ENCODE measurements at places on chromosomes 3 and 15.

GRCh38 chr3:190031887-190032752 lies 88.6 kb downstream of the P3H2 start:
- DNase-seq = no peak

DNA sequence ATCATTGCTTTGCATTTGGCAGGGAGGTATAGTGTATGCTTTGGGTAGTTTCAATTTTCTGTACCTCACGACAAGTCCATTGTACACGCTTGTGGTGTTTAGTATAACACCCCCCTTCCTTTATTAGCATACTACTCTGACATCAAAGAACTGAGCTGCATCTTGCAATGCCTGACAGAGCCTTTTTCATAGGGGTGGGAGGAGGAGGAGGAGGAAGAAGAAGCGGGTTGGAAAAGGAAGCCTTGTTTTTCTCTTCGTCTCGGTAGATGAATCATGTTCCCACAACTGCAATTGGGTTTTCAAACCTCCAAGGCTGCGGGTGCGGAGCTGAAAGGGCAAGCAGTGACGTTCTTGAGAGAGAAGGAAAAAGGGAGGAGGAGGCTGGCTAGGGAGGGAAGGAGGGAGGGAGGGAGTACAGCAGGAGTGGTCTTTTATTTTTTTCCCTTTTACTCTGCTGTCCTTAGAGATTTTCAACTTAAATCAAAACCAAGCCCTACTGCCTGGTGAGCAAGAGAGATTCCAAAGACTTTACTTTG lies 175.7 kb downstream of the KLHL25 start:
- DNase-seq = no peak

GRCh38 chr3:170154084-170154483 lies 27.4 kb downstream of the PHC3 start:
- no peak for DNase-seq

GRCh38 chr15:88844749-88845386 lies 41.6 kb downstream of the ACAN start:
- DNase-seq = no peak

DNA sequence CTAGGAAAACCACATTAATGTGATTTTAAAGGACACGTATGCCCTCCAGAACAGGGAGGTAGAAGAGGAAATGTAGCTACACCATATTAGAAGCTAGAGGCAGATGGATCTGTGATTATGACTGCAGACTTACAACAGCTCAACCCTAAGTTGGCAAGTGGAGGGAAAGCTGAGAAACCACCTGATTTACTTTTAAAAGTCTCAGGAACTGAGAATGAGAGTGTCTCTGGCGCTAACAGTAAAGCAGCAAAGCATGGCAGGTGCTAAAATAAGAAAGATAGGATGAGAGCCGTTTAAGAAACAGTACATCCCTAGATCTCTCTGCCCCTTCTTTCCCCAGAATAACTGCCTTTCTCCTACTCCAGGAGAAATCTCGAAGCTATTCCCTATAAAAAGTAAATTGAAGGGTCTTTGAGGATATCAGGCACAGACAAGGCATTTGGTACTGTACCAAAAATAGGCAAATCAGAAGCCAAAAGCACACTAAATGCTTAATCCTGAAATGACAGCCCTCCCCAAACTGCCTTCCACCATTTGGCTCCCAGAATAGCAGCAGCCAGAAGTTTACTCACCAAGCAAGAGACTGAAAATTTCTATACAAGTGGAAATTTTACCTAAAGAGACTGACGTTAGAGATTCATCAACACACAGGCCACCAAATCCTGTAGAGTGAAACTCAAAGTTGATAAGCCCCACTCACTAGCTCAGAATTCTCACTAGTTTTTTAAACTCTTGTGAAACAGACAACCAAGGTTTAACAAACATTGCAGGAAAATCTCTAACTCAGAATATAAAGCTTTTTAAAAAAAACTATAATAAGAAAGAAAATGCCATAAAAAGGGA lies 34.3 kb upstream of the PARP14 start:
- no peak for DNase-seq

DNA sequence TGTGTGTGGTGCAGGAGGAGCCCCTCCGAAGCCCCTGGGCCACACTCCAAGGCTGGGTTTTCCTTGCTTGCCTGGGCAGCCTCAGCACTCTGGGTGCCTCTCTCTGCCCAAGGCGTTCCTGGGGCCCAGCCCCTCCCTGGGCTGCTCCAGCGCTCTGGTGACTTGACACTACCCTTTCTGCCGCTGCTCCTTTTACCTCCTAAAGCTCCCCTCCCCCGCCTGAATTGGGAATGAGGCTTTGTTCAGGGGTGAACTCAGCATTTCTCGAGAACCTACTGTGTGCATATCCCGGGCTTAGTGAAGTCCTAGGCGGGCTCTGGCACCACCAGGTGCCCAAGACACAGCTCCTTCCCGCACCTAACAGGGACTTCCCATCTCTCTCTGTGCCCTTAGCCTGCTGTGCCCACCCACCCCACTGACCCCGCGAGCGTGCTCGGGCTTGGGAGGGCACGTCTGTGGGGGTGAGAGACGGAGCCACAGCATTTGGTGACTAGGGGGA lies 1.2 kb upstream of the BAHD1 start:
- DNase-seq = no peak

- peak; percentile 34 for DNase-seq
Measured at GRCh38 chr15:74723754-74724334, 1.5 kb downstream of the CYP1A1 start.

DNA sequence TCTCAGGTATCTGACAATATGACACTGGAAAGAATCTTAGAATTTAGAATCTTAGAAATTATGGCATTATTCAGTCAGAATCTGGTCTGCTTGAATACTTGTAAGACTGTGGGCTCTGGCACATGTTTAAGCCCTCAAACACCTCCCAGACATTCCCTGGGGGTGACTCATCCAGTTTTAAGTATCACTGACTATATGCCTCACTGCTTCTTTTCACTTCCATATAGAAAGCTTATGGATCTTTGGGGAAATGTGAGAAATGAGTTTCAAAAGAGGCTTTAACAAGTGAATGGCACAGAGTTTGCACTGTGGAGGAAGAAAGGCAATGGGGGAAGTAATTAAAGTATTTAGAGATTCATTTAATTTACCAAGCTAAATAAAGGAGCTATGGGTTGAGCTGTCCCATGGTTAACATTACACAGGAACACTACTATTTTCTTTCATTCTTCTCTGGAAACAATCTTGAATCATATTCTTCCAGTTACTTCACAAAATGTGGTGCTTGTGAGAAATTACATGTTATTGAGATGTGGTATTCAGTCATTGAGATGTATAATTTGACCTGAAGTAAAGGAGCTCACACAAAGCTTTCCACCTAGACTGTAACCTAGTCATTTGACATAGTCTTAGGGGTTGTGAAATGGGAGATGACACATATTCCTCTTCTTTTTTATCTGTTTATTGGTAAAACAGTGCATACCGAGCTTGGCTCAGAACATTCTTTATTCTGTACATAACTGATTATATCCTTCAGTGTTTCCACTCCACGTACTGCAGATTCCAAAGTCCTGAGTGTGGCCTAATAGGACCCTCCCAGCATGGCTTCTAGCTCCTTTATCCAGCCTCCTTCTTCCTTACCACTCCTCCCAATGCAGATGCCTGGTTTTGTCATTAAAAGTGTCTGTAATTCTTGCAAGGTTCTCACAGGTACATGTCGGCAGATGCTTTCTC lies 544.6 kb upstream of the NECTIN3 start:
- no peak for DNase-seq

DNA sequence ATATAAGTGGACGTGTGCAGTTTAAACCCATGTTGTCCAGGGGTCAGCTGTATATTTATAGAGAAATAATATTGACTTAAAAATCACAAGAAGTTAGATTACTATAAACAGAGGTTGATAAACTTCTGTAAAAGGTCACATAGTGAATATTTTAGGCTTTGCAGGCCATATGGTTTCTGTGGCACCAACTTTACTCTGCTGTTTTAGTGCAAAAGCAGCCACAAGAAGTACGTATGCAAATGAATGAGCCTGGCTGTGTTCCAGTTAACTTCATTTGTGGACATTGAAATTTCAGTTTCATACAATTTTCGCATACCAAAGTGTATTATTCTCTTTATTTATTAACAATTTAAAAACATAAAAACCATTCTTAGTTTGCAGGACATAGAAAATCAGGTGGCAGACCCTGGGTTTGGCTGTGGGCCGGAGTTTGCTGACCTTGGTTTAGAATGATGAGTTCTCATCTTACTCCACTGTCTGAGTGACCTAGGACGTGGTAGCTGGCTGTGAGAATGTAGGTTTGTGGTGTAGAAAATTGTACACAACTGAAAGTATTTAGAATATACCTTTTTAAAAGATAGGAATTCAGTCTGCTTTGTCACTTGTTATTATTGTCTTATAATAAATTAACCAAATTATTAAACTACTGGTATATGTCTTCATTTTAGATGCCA lies 16.3 kb downstream of the FAN1 start:
- DNase-seq = no peak

GRCh38 chr3:14113965-14114635 lies 10.6 kb downstream of the CHCHD4 start:
- no peak for DNase-seq

DNA sequence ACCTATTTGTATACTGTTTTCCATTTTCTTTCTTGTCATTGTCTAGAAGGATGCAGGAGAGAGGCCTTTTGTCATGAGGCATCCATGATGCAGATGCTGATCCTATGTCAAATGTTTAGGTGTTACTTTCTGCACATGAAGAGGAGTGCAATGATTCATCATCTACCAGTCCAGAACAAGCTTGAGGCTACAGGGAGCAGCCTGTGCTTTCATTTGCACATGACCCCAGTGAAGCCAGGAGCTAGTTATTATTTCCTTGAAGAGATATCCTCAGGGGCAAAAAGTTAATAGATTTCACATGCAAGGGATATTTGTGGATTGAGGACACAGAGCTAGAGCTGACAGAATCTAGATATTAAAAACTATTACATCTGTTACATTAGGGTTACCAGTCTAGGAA lies 204.4 kb upstream of the TGFBR2 start:
- DNase-seq = no peak

DNA sequence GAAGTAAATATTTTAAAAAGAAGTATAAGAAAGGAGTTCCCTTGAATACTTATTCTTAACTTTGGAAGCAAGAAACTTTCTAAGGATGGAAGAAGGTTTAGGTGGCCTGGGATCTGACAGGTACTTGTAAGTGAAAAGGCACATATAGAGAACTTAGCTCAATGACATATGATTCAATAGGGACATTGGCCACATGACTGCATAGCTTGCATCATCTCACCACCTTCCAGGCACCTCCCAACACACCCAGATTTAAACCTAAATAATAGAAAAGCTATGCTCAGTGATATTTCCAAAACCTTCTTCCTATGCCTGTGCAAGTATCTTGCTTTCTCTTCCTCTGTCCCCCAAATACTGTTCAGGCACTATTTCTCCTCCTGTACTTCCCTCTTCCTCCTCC lies 4.7 kb upstream of the P2RY1 start:
- no peak for DNase-seq

- no peak for DNase-seq
Measured at GRCh38 chr15:65791335-65792137, 557 bp downstream of the DENND4A start.

GRCh38 chr3:149717391-149718056 lies 34.8 kb downstream of the COMMD2 start:
- peak; percentile 49 for DNase-seq

- DNase-seq = no peak
Measured at GRCh38 chr15:87707071-87707470, 549.5 kb downstream of the NTRK3 start.

GRCh38 chr3:10185804-10186762 lies 21.4 kb downstream of the IRAK2 start:
- DNase-seq = no peak

DNA sequence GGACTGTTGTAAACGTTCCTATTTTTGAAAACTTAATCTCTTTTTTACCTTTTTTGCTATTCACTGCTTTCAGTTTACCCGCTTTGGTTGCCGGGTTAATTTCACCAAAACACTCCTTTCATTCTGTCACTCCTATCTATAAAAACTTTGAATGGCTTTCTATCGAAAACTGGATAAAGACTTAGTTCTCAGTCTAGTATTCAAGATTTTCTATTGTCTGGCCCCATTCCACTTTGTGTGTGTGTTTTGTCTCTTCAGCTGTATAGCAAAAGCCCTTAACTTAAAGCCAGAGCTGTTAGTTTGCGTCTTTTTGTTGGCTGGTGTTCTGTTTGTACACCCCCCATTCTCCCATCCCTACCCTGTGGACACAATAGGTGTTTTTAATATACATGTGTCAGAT lies 7.5 kb downstream of the PIAS1 start:
- no peak for DNase-seq

DNA sequence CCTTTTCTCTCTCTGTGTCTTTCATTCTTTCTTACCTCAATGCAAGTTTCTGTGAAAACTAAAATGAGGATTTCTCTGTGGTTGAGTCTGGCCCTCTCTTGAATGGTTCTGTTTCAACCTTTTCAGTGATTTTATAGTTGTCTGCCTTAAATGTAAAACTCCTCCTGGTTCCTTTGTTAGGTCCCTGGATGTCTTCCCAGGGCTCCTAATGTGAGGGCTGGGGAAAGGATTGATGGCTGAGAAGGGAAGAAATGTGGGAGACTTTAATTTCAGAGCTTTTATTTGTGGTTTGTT lies 90.6 kb upstream of the GRM7 start:
- DNase-seq = no peak

DNA sequence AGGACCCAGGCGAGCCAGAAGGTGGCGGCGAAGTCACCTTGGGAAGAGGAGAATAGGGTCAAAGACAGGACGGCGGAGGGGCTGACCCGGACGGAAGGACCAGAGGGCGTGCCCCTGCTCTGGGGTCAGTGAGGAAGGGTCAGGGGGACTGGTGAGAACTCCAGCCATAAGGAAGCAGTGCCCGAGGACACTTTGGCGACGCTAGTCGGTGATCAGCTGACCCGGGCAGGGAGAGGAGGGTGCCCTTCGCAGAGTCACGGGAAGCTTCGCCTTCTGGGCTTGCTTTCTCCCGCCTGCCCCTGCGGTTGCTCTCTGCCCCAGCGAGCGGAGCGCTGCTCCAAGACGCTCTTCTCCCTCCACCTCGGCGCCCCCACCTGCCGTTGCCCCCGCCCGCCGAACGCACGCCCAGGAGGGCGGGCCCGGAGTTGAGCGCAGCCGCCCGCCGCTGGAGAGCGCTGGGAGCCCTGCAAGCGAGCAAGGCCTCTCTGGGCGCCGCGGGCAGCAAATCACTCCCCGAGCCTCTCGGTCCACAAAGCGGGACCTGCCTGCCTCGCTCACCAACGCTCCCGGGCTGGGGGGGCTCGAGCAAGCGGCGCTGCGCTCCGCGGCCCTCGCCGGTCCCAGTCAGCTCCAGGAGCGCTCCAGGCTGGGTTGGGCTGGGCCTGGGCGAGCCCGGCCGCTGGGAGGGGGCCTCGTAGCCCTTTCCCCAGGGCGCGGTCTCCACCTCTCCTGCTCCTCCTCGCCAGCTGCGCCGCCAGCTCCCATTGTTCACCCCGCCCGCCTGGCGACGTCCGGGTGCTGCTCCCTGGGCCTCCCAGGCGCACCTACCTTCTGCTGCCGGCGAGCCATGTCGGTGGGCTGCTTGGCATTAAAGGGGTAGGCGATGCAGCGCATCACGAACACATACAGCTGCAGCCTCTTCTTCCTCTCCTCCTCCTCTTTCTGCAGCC lies 1.2 kb downstream of the CADPS start:
- DNase-seq = no peak

GRCh38 chr3:109643590-109643989 lies 306.2 kb upstream of the DPPA4 start:
- no peak for DNase-seq

- DNase-seq = no peak
Measured at GRCh38 chr3:34005886-34006285, 207.5 kb downstream of the PDCD6IP start.

Data from NCI-H2081 treated with DMSO at 0.1 percent for 48 hours (cell line).